HS-27A (cell line): ENCODE measurements at places on chromosomes 5 and 9.

GRCh38 chr5:38598994-38599617 is 42.7 kb upstream of the LIFR start:
- no peak for DNase-seq

GRCh38 chr5:88251048-88251711 is 17.5 kb downstream of the TMEM161B start:
- DNase-seq, result no peak

DNA sequence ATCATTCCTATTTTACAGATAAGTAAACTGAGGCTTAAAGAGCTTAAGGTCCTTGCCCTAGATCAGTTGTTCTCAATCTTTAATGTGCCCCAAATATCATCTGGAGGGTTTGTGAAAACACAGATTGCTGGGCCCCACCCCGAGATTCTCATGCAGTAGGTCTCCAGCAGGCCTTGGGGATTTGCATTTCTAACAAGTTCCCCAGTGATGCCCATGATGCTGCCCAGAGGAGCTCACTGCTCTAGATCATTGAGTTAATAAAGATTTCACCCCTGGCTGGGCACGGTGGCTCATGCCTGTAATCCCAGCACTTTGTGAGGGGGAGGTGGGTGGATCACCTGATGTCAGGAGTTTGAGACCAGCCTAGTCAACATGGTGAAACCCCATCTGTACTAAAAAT is 42.8 kb upstream of the RAD23B start:
- no peak for DNase-seq

GRCh38 chr5:79837761-79838551 is 148.3 kb downstream of the CMYA5 start:
- no peak for DNase-seq

DNA sequence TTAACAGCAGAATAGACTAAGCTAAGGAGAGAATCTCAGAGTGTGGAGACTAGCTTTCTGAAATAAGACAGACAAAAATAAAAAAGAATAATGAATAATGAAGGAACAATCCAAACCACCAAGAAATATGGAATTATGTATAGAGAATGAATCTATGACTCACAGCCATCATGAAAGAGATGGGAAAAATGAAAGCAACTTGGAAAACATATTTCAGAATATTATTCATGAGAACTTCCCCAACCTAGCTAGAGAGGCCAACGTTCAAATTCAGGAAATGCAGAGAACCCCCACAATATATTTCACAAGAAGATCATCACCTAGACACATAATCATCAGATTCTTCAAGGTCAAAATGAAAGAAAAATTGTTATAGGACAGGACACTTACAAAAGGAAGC is 349.0 kb upstream of the MPDZ start:
- no peak for DNase-seq

- DNase-seq, result peak; percentile 61
These were observed 483 bp downstream of the FBXL7 start for GRCh38 chr5:15500325-15501001.

DNA sequence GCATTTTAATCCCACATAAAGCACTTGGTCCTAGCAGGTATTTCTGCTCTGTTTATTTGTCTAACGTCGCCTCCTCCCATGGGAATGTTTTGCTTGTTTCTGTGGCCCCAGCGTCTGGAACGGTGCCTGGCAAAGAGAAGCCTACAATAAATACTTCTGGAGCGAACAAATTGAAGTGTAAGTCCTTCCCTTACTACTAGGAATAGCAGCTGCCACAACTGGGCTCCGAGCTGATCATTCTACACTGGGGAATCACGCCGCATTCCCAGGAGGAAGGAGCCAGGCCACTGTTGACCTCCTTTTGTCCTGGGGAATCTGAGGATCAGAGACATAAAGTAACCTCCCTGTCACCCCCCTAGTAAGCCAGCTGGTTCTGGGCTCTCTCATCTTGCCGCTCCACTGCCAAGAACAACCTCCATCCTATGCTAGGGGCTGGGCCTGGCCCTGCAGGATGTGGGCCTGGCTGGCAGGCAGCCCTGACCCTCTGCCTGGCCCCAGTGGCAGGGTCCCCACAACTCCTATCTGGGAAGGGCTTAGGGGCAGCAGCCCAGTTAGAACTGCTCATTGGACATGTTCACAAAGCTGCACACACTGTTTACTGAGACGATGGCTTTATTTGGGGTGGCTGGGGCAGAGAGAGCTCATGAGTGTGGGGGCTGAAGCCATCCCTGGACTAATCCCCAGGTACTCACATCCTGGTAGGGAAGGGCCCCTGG is 82.8 kb downstream of the GTF3C4 start:
- no peak for DNase-seq

DNA sequence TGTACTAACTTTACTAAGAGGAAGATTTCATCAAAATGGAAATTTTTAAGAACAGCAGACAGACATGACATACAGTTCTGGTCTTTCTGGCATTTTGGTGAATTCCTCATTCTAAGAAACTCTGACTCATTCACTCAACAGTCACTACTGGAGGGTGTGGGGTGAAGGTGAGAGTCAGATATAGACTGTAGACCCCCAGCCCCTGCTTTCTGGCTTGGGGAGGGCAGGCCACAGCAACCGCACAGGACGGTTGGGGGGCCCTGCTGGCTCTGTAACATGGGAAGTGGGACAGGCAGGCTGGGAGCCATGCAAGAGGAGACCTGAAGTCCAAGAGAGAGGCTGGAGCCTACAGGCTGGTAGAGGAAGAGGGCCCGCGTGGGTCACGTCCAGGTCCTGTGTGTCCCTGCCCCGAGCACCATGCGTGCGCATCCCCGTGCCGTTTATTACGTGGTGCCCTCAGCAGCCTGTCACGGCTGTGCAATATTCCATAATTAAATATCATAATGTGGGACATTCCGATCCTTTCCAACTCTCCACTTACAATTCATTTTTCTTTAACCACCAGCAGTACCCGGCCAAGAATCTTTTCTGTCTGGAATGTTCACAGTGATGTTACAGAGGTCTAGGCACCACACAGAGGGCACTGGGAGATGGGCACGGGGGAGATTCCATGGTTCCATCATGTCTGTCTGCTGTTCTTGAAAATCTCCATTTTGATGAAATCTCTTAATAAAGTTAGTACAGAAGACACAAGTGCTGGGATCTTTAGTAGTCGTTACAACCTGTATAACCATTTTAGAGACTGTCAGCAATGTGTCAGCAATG is 75.5 kb downstream of the SEMA4D start:
- DNase-seq, result no peak

DNA sequence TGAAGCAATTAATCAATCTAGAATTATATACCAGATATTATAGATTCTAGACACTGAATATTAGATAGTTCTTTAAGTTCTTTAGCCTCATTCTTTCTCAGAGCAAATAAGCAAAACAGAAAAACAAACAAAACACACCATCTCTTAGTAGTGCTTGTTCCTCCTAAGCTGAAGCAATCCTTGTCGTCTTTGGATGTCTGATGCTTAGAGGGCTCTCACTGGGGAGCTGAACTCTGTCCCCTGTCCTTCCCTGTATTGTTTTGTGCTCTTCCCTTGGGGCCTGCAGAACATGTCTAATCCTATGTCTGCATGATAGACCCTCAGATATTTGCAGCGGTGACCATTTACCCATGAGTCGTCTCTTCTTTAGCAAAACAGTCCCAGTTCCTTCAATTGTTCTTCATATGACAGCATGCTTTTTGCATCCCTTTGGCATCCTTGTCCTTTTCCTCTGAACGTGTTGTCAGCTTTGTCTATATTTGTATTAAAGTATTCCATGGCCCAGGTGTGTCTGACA is 114.3 kb downstream of the ARHGEF28 start:
- no peak for DNase-seq

DNA sequence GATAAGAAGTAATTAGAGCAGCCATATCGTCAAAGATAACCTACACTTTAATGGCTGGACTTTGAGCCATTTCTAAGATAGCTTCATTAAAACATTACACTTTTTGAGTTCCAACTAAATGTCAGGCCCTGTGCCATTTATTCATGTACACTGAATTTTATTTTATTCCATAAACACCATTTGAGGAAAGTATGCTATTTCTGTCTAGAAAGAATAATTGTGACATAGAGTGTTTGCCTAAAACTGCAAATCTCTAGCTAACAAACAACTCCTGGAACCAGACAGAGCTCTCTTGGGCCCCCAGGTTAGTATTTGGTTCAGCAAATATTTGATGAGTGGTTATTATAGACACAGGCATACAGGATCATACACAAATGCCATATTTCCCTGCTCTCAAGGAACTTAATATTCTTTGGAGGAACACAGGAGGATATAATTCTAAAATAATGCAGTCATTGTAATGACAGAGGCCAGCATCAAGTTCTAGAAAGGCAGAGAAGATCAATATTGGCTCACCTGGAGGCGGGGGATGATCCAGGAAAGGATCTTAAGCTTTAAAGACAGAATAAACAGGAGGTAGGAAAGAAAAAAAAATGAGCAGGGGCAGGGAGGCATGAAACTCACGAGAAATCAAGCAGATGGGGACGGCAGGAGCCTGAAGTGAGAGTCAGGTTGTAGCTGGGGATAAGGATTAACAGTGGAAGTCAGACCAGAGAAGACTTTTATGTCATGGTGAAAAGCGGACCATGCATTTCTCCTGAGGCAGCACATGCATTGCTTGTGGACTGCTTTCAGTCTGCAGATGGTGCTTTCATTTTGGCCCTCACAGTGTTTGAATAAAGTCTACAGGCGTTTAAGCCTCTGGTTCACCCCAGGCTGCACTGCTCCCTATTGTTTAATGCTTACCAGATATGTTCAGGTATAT is 127.7 kb downstream of the GCNT1 start:
- no peak for DNase-seq

DNA sequence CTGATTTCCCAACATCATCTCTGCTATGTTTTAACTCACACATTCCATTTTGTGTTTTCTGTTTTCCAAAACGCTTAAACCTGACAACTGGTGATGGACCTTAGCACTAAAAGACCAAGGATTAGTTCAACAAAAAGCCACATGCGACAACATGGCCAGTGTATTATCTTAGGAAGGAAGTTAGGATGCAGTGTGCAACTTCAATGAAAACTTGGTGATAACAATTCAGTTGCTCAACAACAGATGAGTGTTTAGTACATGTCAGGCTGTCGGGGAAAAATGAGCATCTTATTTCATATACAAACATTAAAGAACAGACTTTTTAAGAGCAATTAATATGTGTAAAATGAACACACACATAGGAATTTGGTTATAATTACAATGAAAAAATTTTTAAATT is 780.0 kb downstream of the SEMA5A start:
- DNase-seq, result no peak

DNA sequence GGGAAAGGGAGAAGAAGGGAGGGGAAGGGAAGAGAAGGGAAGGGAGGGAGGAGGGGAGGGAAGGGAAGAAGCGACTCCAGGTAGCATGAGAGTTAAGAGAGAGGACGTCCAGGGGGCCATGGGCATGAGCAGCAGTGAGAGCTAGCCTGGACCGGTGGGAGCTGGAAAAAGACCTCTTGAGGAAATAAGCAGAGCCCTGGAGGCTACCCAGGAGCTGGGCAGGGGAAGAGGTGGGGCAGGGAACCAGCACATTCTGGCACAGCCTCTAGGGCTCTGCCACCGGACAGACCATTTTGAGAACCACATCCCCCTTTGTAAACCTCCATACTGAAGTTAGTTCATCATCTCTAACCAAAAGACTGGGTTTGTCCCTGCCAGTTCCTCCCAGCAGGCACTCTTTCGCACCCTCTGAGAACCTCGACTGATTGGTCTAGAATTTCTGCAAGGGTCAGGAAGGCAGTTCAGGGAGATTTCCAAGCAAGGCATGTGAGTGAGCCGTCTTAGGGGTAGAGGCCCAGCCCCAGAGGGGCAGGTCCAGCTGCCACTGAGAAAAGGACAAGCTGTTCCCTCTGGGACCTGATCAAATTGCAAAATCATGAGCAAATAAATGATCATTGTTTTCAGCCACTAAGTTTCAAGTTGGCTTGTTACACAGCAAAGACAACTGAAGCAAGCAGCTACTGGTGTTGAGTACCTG is 11.6 kb downstream of the NAIF1 start:
- no peak for DNase-seq
